Osteocyte (in vitro differentiated cells): ENCODE measurements at places on chromosomes 11 and 22. TPM values are rescaled to one million over a fixed set of nuclear protein-coding genes. Genes with fewer than 3 reads are reported as not detected.
A peak's percentile ranks its signal among the peaks of the same experiment; 100 is the strongest.

FADS3 gene
- total RNA-seq, result 117 and 118 TPM in 2 replicates

ACTN3 gene
- total RNA-seq, result 0.11 TPM in 1 of 2 replicates, not detected in the other

OR8B8 gene
- not detected in 2 replicates for total RNA-seq

DNA sequence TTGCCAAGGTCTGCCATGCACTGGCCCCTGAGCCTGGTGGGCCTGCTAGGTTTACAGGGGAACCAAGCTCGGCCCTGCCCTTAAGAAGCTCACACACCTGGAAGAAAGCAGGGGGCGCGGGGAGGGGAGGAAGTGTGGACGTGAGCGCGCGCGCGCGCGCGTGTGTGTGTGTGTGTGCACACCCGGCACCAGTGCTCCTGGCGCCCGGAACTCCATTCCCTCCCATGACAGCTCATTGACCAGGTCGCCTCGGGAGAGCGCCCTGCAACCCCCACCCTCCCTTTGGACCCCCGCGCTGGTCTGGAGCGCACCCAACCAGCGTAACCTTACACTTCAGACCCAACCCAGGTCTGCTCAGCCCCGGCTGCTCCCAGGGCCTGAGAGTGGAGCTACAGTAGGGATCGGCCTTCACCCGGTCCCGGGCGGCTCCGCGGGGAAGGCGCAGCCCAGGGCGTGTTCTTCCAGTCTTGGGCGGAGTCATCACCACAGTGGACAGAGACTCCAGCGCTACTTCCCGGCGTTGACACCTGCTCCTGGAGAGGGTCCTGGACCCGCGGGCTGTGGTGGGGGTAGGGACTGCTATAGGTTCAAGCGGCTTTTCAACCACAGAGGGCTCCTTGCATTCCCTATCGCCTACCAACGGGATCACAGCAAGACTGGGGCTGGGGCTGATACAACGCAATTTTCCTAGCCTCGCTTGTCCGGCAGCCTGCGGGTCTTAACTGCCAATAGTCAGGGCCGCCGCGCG lies 1.5 kb downstream of the GALNT18 start:
- H3K36me3 ChIP-seq, result peaks cover 3% of the 10 kb centered on the region
- H3K27me3 ChIP-seq, result no peaks in the 10 kb centered on the region

- no peak overlapping the region for H3K4me3 ChIP-seq
- DNase-seq, result no peak
- peaks cover 98% of the 10 kb centered on the region for H3K4me1 ChIP-seq
- no peaks in the 10 kb centered on the region for H3K27me3 ChIP-seq
- H3K27ac ChIP-seq, result peak overlapping the region; percentile 69
Observed at GRCh38 chr11:86810288-86810687, 9.9 kb downstream of the PRSS23 start.
